ENCODE measurements at places on chromosomes 6 and 20.

DNA sequence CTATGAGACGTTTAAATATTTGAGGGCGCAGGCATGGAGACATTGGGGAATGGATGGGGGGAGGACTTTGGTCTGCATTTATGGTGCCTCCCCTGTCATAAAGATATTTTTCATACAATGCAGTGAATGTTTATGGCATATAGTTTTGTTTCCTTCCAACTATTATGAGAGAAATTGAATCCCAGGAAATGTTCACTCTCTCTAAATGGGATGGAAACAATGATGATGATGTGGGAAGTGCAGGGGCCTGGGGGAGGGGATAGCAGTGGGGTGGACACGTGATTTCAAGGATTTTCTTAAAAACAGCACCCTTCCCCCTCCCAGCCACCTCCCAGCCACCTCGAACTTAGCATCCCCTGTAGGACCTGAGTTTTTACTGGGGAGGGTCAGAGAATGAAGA lies 69.9 kb downstream of the TOX2 start:
- DNase-seq = no peak

GRCh38 chr6:19322691-19323485 lies 514.3 kb upstream of the ID4 start:
- DNase-seq = no peak

- DNase-seq = no peak
Observed at GRCh38 chr6:42989923-42990322, 5.6 kb downstream of the PPP2R5D start.

GRCh38 chr6:71727632-71728294 lies 158.6 kb upstream of the RIMS1 start:
- DNase-seq = no peak

DNA sequence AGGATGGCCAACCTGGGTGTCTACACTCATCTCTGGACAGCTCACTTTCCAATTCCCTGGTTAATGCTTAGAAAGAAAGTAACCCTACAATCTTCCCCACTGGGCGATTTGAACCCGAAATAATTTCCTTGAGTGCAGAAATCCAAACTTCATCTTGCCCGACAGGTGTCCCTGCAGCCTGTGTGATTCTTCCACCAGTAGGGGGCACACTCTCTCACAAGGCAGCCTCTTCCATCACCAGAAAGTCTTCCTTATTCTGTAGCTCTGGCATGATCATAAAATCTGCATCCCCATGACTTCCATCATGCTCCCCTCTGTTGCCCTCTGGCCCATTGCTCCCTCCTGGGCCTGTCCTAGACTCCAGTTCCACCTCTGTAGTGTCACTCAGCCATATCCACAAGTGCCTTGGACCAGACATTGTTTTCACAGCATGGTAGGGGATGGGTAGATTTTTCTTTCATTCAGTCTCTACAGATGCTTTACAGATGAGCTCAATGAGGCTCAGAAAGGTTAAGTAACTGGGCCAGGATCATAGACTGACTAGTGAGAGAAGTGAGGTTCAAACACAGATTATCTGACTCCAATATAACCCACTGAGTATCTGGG lies 170.4 kb upstream of the SPTLC3 start:
- no peak for DNase-seq

DNA sequence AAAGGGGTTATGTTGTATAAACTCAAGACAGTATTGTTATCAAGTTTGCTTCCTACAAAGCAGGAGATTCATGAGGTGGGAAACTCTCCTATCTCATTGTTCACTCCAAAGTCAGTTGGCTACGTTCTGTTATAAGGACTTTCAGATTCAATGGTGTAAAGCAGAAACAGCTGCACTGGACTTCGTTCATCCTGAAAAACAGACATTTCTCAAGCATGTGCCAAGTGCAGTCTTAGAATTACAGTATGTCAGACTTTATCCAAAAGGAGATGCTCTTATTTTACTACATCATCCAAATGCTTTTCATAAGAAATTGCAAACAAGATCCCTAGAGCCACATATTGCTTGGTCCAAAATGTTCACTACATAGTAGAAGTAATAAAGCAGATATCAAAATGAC lies 14.9 kb downstream of the COL21A1 start:
- DNase-seq = no peak

DNA sequence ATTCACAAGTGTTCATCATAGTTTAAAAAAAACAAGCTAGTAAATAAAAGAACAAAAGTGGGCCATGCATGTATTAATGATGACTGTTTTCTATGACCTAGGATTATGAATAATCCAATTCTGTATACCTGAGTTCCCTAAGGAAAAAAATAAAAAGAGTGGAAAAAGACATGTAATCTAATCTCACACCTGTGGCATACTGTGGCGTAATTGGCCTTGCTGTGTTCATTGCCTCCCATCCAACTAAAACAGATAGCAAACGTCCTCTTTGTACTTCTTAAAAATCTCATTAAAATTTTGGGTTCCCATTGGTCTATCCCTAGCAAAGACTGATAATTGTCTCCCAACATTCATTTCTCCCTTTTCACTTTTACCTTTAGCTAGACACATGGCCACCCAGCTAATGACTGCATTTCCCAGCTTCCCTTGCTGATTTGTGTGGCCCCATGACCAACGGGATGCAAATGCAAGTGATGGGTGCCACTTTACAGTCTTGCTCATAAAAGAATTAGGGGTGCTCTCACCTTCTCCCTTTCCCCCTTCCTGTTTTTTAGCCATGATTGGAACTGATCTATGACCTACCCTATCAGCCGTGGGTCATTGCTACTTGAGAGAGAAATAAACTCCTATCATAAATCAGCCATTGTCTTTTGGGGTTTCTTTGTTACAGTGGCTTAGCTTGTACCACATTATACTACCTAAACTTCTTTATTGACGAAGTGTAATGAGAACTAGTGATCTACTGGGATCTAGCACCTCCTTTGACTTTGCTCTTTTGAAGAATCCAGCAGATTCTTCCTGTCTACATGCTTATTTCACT lies 32.0 kb upstream of the TBC1D22B start:
- DNase-seq = no peak

DNA sequence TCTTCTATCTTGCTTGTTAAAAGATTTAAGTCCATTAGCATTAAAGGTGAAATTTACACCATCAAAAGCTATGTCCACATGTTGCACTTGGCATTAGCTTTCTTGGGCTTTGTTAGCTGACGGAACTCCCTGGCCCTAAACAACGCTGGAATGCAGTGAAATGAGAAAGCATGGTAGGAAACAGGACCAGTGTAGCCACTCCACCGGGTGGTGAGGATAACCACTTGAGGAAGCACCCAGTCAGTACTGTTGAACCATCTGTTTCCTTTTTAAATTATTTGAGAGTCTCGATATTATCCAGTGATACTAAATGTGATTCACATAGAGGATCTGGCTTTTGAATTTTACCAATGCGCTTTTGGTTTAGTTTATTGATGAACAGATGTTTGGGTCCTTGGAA lies 374.9 kb upstream of the NOX3 start:
- no peak for DNase-seq

DNA sequence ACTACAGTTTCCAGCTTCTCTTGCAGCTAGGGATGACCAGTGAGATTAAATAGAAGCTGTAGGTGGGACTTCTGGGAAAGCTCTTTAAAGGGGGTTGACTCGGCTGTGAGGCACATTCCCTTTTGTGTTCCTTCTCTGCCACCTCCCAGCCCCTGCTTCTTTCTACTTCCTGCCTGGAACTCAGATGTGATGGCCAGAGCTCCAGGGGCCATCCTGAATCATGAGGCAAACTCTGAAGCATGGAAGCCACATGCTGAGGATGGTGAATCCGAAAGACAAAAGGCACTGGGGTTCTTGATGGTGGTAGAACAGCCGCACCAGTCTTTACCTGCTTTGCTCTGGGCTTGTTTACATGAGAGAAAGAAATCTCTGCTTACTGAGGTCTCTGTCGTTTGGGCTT lies 9.1 kb downstream of the CEBPB start:
- DNase-seq = no peak

GRCh38 chr6:155444120-155444917 lies 11.3 kb downstream of the NOX3 start:
- no peak for DNase-seq

All from stimulated activated CD4-positive, alpha-beta T cell treated with anti-CD3 and anti-CD28 coated beads, TNF-alpha, amount 100 ng/mL, for 24 hours (primary cell).